ENCODE measurements at places on chromosomes 5 and 9.

GRCh38 chr9:131980267-131981016 lies 99.2 kb downstream of the MED27 start:
- no peak for DNase-seq

DNA sequence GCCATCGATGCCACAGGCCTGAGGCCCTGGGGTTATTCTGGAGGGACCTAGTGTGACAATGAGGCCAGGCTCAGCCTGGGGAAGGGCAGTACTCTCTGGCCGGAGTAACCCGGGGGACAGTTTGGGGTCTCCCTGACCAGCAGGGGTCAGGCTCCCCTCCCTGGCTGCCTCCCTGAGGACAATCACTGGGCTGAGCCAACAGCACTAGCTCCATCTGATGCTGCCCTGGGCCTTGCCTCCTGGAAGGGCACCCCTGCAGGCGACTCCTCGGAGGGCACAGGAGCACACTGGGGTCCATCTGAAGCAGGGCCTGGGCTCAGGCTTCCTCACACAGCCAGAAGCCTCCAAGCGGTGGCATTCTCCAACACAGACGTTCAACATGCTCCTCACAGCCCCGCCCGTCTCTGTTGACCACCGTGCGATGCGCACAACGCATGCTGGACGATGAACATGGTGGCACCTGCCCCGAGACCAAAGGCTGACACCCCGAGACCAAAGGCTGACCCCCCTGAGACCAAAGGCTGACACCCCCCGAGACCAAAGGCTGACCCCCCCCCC lies 68.3 kb downstream of the ADAMTS2 start:
- DNase-seq, result no peak

DNA sequence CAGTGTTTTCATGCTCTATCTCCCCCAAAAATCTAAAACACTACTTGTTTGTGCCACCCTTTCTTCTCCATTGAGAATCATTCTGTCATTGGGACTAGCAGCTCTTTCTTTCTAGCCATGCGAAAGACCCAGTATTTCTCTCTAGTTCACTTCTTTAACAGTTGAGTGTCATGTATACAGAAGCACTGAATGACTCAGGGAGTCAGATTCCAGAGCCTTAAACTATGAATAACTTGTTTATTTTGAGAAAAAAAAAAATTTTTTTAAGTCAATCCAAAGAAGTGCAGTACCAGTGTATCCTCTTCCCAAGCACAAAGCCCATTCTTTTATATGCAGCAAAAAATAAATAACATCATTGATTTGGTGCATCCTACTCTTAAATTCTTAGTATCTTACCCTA lies 415.4 kb upstream of the GRAMD2B start:
- no peak for DNase-seq

DNA sequence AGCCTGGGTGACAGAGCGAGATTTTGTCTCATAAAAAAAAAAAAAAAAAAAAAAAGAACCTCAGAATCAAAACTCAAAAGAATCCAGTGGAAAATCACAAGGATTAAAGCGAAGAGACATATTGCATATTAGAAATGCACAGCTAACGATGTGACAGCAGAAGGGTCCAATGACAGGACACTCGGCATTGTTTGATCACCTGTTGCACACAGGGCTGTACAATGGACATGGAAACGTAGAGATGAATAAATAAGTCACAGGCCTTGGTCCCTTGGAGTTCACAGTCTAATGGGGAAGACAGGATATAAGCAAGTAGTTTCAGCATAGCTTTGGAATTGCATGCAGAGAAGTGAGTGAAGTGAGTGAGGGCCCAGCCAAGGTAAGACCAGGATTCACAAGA lies 25.9 kb upstream of the PIK3R1 start:
- no peak for DNase-seq
